Stimulated activated CD4-positive, alpha-beta T cell treated with anti-CD3 and anti-CD28 coated beads, TNF-alpha, amount 100 ng/mL, for 1 hour (primary cell): ENCODE measurements at places on chromosomes 16 and 17.

DNA sequence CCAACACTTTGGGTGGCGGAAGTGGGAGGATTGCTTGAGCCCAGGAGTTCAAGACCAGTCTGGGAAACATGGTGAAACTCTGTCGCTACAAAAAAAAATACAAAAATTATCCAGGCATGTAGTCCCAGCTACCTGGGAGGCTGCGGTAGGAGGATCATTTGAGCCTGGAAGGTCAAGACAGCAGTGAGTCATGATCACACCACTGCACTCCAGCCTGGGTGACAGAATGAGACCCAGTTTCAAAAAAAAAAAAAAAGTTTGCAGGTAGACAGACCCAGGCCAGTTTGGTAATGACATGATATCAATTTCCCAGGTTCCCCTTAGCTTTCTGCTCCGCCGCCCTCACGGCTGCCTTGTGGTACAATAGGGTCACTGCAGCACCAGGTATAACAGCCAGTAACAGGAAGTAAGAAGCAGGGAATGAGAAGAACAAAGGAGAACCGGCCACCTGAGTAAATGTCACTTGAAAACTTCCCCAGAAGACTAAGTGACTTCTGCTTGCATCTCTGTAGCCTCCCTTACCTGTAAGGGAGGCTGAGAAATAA is 201.2 kb upstream of the HSBP1 start:
- DNase-seq = no peak

GRCh38 chr17:82863941-82864712 is 24.3 kb upstream of the ZNF750 start:
- DNase-seq = peak; percentile 77

DNA sequence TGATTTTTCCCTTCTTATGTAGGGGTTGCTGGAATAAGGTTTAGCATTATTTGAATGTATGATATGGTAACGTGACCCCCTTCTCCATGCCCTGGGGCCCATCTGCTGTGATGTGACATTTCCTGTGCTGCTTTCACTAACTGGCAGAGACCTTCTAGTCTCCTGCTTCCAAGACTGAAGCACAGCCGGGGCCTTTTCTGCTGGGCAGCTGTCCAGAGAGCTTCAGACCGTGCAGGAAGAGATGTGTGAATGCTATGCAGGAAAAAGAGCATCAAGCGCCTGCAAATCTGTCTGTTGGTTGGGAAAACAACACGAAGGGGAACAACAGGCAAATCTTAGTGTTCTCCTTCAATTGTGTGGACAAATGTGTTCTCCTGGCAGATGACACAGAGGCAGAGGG is 128.5 kb downstream of the SPACA3 start:
- DNase-seq = no peak

GRCh38 chr16:15052747-15053476 is 3.0 kb downstream of the NTAN1 start:
- no peak for DNase-seq

DNA sequence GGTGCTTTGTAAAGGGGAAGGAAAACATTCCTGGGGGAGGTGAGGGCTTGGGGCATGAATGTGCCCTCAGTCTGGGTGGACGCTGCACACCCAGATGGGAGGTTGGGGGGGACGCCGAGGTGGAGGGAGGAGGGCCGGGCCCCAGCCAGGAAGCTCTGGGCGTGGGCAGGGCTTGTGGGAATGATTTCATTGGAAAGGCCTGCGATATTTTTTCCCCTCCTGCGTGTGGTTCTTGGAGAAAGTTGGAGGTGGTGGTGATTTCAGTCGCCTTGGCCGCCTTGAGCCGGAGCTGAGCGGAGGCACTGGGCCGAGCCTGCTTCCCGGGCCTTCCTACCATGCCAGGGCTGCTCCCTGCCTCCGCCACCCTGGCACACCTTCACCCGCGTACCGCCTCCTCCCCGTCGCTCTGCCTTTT is 26.4 kb upstream of the CLEC18A start:
- DNase-seq = no peak
